ENCODE measurements at places on chromosomes 4 and X. TPM values are rescaled to one million over a fixed set of nuclear protein-coding genes. Genes with fewer than 3 reads are reported as not detected.

GRCh38 chrX:134880866-134881265, 109.9 kb upstream of the SMIM10 start:
- DNase-seq: no peak

DNA sequence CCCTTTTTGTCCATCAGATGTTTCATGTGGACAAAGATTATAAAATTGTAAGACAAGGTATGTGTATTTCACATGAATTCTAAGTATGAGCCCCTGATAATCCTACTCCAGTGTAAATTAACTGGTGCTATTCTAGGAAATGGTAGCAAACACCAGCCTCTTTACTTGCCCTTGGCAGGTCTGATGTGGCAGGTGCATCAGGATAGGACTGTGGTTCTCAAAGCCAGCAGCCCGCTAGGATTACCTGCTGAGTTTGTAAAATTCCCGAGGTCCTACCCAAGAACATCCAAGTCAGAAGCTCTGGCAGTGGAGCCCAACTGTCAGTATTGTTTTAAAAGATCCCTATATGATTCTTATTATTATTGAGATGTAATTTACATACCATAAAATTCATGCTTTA, 174.0 kb upstream of the ANXA3 start:
- DNase-seq: no peak

GRCh38 chr4:142129931-142130330, 493.5 kb downstream of the IL15 start:
- no peak for DNase-seq

DNA sequence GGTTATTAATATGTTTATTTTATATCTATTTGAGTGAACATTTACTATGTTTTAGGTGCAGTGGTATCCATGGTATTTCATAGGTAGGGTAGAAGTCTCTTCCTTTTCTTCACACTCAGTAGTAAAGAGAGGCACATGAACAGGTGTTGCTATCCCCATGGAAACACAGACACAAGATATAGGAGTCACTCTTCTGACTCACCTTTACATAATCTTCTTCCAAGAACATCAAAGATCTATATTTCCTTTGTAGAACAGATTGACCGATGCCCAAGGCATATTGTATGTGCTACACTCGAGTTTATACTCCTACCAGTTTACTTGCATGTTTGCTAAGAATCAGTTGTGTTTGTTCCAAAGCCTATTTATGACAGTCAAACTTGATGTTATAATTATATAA, 1997.4 kb downstream of the C4orf33 start:
- DNase-seq: no peak

Gene HELT
- total RNA-seq: not detected

Gene LANCL3
- total RNA-seq: 1.5 TPM

Gene BGN
- not detected for total RNA-seq

Measured in LHCN-M2 (cell line).